ENCODE measurements at places on chromosomes 16 and 17. TPM values are rescaled to one million over a fixed set of nuclear protein-coding genes. Genes with fewer than 3 reads are reported as not detected.

- DNase-seq, result no peak
- H3K4me3 ChIP-seq, result no peak overlapping the region
- no peak overlapping the region for H3K27ac ChIP-seq
- H3K36me3 ChIP-seq, result no peaks in the 10 kb centered on the region
- peaks cover 6% of the 10 kb centered on the region for H3K4me1 ChIP-seq
Observed at GRCh38 chr17:74994440-74994839, 7.0 kb downstream of the CDR2L start.

- H3K4me3 ChIP-seq, result no peak overlapping the region
- H3K27me3 ChIP-seq, result peaks cover 55% of the 10 kb centered on the region
- H3K36me3 ChIP-seq, result no peaks in the 10 kb centered on the region
- DNase-seq, result no peak
Observed at GRCh38 chr17:49146620-49147306, 14.2 kb downstream of the B4GALNT2 start.

- no peak overlapping the region for H3K27ac ChIP-seq
- peaks cover 2% of the 10 kb centered on the region for H3K36me3 ChIP-seq
- no peaks in the 10 kb centered on the region for H3K4me1 ChIP-seq
- no peak for DNase-seq
- peaks cover 42% of the 10 kb centered on the region for H3K27me3 ChIP-seq
- H3K4me3 ChIP-seq, result no peak overlapping the region
Observed at GRCh38 chr17:79854080-79855060, 15.1 kb upstream of the CBX4 start.

DNA sequence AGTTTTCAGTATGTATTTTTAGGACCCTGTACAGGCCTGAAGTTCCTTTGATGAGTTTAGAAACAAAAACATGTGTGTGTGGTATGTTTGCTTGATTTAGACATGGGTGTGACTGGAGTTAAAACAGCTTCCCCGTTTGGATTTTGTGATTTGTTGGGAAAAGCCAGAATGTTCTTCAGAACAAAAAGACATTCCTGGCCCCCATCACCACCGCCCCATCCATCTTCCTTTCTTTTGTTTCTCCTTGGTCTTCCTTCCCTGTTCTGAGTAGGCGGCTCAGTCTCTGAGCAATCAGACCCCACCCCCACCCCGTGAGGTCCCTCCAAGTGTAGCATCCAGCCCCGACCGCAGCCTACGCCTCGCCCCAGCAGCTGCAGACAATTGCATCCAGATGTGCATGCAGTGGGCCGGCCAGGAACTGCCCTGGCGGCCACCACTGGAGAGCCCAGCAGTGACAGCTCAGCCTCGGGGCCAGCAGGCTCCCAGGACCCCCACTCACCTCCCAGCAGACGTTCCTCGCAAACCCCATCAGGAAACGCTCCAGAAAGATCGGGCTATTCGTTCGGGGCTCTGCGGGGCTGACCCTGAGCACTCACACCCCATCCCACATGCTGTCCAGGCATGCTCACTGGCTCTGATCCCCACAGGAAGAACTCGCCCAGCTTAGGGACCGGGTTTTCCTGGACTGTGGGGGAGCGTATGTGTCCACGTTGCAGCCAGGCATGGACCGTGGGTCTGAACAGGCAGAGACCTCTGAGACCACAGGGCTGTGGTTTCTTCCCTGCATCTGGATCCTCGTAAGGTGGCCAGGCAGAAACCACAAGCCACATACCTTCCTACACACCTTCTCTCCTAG is 99.8 kb upstream of the CDH5 start:
- H3K27me3 ChIP-seq, result peaks cover 59% of the 10 kb centered on the region
- peaks cover 6% of the 10 kb centered on the region for H3K4me1 ChIP-seq
- no peak overlapping the region for H3K4me3 ChIP-seq
- no peak overlapping the region for H3K27ac ChIP-seq
- no peak for DNase-seq

GRCh38 chr17:70622368-70623260 is 453.3 kb downstream of the KCNJ2 start:
- peaks cover 7% of the 10 kb centered on the region for H3K27me3 ChIP-seq
- H3K27ac ChIP-seq, result no peak overlapping the region
- DNase-seq, result no peak
- H3K4me1 ChIP-seq, result peaks cover 6% of the 10 kb centered on the region
- H3K36me3 ChIP-seq, result no peaks in the 10 kb centered on the region

DNA sequence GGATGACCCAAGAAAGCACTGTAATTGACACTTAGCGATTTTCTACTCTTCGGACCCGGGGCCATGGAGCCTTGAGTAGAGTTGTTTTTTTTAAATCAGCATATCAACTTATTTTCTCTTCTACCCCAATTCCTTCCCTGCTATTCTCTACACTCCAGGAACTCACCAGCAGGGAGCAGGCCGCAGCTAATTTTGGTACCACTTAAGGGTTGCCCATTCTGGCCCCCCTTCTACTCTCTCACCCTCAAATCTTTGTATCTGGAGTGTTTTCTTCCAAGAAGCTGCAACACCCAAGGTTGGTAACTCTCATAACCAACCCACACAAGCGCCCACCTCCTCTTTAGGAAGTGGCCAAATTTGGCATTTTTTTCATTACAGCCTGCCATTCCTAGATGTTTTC is 5.5 kb upstream of the ERAL1 start:
- H3K27ac ChIP-seq, result no peak overlapping the region
- H3K36me3 ChIP-seq, result no peaks in the 10 kb centered on the region
- no peaks in the 10 kb centered on the region for H3K4me1 ChIP-seq
- H3K27me3 ChIP-seq, result no peaks in the 10 kb centered on the region
- DNase-seq, result no peak

MYH1 gene
- not detected for total RNA-seq
